Naive thymus-derived CD4-positive, alpha-beta T cell (primary cell): ENCODE measurements at places on chromosomes 2 and 18. TPM values are rescaled to one million over a fixed set of nuclear protein-coding genes. Genes with fewer than 3 reads are reported as not detected.

DNA sequence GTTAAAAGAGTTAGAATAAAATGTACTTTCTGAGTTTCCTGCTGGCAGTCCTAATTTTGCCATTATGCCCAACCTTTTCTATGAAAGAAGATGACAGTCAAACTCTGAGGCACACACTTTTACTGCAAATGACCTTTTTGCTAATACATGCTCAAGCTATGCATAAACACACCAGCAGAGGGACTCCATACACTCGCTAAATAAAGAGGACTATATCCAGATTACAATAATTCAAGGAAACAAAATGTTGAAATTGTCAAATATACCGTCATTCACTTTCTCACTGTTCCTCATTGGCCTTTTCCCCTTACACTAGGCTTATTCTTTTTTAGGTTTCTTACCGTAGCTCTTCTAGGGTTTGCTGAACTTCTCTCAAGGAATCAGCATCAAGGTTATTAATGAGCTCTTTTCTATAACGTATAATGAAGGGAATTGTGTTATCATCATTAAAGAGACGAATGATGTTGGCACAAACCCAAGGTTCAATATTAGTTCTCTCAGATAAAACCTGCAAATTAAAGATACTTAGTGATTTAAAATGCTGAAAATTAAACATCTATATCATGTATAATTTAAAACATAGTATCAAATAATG lies 25.7 kb downstream of the SRBD1 start:
- H3K4me1 ChIP-seq = peaks cover 5% of the 10 kb centered on the region
- no peaks in the 10 kb centered on the region for H3K27me3 ChIP-seq
- DNase-seq = no peak
- no peak overlapping the region for H3K27ac ChIP-seq
- H3K4me3 ChIP-seq = no peak overlapping the region

OR6B2 gene
- not detected in 2 replicates for total RNA-seq

ATP5F1A gene
- total RNA-seq = 220 TPM

- no peak for DNase-seq
- no peak overlapping the region for H3K4me3 ChIP-seq
- peaks cover 3% of the 10 kb centered on the region for H3K27me3 ChIP-seq
- H3K4me1 ChIP-seq = no peaks in the 10 kb centered on the region
Measured at GRCh38 chr2:31037058-31037457, 101.2 kb downstream of the GALNT14 start.

DNA sequence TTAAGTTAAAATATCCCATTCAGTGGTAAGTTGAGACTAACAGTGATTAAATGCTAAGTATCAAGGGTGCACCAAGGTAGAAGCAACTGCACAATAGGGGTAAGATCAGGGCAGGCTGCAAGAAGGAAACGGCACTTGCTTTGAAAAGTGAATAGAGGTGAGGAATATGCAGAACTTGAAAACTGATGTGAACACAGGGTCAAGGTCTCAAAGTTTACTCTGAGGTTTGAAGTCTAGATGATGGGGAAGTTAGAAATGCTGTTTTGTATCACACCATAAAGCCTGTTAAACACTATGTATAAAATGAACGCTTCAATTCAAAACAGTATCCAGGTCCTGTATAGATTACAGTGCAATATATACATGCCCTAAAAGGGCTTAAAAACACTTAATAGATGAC lies 50.8 kb downstream of the GRB14 start:
- no peak overlapping the region for H3K4me3 ChIP-seq
- H3K4me1 ChIP-seq = no peaks in the 10 kb centered on the region

DNA sequence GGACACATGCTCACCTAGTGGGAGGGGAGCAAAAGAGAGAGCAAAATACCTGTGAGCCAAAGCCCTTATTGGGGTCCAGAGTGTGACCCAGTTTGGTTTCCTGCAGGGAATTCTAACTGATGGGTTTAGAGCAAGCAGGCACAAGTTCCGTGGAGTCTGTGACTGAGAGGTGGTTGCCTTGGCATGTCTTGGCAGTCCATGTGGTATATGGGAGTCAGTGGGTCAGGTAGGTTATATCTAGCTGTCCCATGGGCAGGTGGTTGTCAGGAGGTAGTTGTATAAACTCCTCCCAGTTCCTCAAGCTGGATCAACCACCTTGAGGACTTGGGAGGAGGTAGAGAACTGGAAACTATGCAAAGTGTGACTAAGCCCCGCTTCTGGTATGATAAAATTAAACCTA lies 452.8 kb upstream of the VWC2L start:
- H3K4me3 ChIP-seq = no peak overlapping the region
- DNase-seq = no peak
- no peak overlapping the region for H3K27ac ChIP-seq
- H3K27me3 ChIP-seq = no peaks in the 10 kb centered on the region
